ENCODE measurements at places on chromosomes 7 and 10.
A peak's percentile ranks its signal among the peaks of the same experiment; 100 is the strongest.

DNA sequence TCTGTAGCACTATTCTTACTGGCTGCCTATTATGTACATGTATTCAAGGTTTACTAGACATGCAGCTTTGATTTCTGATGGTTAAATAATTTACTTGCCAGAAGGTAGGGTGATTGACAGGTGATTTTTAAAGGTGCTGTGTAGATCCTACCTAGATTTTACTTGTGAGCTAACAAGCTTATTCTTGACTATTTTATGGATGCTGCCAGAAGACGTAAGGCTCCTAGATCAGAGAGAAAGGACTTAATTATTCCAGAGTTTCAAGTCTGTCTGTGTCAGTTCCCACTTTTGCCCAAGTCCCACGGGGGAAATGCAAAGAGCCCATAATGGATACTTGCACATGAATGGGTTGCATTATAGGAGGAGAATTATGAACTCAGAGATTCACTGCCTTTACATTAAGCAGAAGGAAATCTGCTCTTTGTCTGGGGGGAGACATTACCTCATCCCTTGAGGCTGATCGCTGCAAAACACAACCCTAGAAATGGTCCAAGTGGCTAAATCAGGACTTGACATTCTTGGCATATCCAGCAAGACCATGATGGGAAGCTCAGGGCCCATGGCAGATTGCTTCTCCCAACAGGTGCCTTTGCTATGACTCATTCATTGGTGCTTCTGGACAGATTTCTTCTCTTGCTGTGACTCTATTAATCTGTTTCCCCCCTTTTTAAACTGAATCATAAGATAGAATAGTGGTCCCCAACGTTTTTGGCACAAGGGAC lies 32.1 kb downstream of the GPR158 start:
- no peak for DNase-seq

- DNase-seq, result no peak
Measured at GRCh38 chr10:23499372-23500132, 60.7 kb downstream of the OTUD1 start.

GRCh38 chr10:47019155-47020145 lies 108.2 kb downstream of the PTPN20 start:
- no peak for DNase-seq

GRCh38 chr7:78514634-78515033 lies 716.1 kb downstream of the PHTF2 start:
- DNase-seq, result no peak

GRCh38 chr10:43354330-43354635 lies 17.2 kb upstream of the FXYD4 start:
- DNase-seq, result no peak

GRCh38 chr7:107122486-107122911 lies 46.3 kb upstream of the HBP1 start:
- DNase-seq, result no peak

DNA sequence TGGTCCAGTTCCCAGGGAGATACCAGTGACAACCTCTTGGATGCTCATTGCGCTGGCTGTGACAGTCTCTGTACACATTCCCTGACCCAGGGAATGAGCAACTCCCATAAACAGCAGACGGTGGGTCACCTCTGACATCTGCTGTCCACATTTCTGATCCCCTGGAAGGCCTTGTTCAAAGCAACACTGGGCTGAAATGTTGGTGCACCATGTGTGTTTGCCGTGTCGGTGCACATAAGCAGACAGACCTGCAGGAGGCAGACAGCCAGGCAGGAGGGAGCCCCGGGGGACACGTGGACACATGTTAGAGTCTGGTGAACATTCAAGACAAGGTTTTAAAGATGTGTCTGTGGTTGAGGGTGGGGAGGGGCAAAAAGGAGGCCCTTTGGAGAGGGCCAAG lies 254.9 kb downstream of the PLXNA4 start:
- DNase-seq, result no peak

DNA sequence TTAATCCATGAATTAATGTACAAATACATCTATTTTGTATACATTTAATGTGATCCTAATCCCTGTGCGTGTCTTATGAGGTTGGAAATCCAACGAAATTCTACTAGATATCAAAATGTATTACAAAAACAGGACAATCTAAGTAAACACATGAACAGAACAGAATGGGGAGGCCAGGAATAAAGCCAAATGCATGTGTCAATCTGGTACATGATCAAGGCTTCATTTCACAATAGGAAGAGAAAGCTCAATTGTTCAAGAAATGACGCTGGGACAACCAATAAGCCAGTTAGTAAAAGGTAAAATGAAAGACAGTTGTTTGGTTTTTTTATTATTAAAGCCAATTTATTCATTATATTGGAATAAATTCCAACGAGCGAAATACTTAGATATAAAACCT lies 83.0 kb downstream of the COL13A1 start:
- no peak for DNase-seq

DNA sequence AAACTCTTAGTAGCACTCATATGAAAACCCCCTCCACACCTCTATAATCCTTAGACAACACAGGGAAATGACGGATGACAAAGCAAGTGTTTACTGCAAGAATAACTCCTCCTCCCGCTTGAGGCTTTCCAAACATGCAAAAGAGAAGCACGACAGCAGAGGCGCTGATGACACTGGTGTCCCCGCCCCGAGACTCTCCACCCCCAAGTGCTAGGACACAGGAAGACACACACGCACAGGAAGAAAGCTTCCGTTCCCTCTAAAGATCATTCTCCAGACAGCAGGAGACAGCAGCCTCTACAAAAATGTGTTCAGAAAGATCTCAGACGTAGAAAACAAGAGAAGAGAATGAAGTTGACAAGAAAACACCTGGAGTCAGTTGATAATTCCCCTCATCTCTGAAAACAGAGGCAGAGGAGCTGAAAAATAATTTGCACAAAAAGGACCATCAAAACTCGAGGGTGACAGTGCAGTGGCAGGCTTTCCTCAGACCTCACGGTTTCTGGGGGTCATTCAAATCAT lies 90.2 kb downstream of the DLG5 start:
- peak; percentile 82 for DNase-seq

DNA sequence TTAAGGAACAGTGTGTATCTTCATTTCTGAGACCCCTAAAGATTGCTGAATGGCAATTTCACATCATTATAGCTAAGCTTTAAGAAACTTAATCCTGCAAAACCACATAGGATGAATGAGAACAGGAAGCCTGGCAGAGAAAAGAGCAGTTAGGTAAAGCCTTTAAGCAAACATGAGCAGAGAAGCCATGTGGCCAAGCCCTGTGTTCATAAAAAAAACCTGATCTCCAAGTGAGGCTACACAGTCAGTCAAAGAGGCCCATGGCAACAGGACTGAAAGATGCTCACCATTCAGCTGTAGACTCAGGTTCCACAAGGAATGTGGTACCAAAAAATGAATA lies 9.3 kb downstream of the LIPA start:
- no peak for DNase-seq

GRCh38 chr10:108902619-108903285 lies 1020.6 kb downstream of the XPNPEP1 start:
- no peak for DNase-seq

DNA sequence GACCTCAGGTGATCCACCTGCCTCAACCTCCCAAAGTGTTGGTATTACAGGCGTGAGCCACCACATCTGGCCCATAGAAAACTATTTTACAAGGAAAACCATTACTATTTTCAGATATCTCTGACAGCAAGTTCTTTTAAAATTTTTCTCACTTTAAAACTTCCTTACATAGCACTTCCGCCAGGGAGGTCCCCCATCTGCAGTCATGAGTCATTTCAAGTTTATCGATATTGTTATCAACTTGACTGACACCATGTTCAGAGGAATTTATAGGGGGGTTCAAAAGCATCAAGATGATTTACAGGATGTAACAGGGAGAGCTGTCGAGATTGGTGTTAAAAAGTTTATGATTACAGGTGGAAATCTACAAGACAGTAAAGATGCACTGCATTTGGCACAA lies 88.8 kb downstream of the NRBF2 start:
- DNase-seq, result peak; percentile 61

GRCh38 chr7:107453388-107453787 lies 16.5 kb upstream of the GPR22 start:
- DNase-seq, result no peak

GRCh38 chr10:119663866-119664698 lies 12.9 kb downstream of the BAG3 start:
- peak; percentile 66 for DNase-seq

DNA sequence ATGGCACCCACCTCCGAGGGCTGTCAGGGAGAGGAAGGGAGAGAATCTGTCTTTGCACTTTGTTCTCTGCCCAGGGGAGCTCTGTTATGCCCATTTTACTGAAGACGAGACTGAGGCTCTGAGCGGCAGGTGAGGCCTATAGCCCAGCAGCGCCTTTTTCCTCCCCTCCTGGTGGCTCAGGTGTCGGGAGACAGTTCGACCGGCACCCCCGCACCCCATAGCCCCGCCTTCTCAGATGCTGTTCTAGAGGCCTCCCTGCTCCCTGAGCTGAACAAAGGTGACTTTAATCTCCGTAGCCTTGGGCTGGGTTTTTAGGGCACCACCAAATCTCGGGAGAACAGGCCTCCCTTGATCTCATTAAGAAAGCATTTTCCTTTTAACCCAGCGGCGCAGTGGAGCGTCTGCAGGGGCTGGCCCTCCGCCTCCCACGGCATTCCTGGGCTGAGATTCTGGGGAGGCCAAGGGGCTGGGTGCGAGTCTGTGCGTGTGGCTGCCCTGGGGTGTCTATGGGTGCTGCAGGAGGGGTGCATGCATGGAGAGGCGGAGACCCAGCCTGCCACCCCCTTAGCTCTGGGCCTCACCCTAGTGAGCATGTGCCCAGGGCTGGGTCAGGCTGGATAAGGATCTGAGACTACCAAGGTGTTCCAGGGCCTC lies 3.3 kb downstream of the LFNG start:
- DNase-seq, result no peak

DNA sequence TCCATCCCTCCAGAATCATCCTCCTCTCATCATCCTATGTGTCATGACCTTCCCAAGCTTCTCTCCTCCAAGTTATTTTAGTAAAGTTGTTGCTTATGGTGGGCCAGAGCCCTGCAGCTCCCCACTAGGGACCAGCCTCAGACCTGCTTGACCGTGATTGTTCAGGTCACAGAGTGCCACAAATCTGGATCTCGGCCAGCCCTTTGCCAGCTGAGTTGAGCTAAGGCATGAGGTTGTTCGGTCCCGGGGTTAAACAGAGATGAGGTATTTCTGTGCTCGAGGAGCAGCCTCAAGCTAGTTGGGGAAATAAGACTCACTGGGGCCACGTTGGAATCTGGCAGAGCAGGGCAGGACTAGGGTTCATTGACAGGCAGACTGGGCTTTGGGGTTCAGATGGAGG lies 66.3 kb upstream of the PPIF start:
- DNase-seq, result no peak

DNA sequence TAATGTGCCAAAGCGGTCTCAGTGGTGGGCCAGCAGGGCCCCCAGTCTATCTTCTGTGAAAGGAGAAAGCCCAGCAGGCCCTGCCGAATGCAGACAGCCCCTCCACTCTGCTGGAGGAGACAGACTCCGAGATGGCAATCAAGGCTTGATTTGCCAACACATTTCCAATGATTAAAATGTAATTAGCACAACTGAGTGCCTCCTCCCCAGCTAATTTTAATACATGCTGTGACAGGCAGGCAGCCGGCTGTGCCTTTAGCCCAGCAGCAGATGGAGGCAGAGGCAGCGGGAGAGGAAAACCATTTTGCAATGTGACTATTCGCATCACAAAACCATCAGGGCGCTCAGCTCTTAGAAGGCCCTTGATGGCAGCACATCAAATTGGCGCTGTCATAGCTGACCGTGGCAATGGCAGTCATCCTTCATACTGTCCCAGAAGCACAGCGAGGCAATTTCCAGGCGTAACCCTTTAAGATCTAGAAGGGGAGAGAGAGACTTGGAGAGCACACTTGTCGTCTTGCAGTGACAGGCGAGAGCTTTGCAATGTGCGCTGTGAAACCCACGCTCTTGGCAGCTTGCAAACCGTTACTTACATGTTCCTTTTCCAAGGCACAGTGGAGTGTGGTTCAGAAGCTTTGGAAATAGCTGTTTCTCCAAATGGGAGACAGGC lies 714.8 kb upstream of the GALNT17 start:
- DNase-seq, result no peak

DNA sequence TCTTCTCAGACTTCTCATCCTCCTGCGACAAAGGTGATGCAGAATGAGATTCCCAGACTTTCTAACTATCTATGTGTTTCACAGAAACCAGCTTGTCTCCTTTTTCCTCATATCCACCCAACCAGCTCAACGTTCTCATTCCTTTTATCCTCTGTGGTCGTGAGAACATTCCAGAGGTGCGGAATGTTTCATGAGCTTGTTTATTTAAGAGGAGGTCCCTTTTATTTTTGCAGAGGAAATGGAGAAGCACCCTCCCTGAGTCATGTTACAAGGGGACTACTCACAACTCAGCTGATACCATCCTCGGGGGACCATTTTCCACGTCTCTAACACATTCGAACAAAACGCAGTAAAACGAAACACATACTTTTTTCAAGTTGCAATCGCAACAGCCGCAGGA lies 93.2 kb downstream of the ZRANB1 start:
- DNase-seq, result no peak

DNA sequence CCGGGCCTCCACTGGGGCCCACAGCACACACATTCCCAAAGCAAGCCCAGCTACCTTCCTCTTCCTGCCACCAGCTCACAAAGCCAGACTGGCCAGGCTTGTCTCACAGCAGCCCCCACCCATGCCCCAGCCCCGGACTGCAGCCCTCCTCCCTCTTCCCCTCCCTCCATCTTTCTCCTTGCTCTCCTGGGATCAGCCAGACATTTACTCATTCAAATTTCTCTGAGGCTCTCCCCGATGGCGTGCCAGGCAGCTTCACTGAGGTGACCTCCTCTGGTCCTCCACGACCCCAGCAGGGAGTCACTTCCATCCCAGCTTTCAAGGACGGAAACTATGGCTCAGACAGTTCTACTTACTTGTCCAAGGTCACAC lies 187.5 kb downstream of the GRID1 start:
- DNase-seq, result no peak

DNA sequence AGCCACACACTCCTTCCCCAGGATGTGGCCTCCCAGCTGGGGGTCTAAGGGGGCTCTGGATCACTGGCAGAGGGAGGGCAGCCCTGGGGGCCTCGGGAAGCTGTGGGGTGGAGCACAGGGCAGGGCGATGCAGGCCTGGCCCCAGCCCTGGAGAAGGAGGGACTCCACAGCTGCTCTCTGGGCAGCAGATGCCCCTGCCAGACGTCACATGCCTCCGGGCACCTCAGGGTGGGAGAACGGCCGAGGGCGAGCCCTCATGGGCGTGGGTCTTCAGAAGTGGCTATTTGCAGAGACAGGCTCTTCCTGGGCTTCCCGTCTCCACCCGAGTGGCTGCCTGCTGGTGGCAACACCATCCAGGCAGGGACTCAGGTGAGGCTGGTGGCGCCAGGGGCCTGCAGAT lies 16.0 kb upstream of the ADGRA1 start:
- no peak for DNase-seq

GRCh38 chr7:80999100-80999499 lies 80.2 kb upstream of the SEMA3C start:
- DNase-seq, result no peak

DNA sequence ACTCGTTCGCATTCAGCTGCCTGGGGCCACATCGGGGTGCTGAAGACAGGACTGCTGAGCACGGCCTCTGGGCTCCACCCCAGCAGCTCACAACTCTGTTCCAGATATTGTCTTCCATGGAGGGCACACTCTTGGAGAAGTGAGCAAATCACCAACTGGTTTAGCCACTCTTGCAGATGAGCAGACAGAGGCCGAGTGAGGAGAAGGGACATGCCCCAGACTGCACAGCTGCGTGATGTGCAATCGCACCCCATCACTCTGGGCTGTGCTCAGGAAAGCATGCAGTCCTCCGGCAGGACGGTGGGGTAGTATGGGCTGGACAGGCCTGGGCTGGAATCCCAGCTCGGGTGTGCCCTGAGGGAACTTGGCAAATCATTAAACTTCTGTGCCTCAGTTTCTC lies 111.6 kb downstream of the FAM53B start:
- DNase-seq, result no peak
